ENCODE measurements at places on chromosomes 7 and 10. TPM values are rescaled to one million over a fixed set of nuclear protein-coding genes. Genes with fewer than 3 reads are reported as not detected.

The GBX1 gene
- total RNA-seq = not detected

DNA sequence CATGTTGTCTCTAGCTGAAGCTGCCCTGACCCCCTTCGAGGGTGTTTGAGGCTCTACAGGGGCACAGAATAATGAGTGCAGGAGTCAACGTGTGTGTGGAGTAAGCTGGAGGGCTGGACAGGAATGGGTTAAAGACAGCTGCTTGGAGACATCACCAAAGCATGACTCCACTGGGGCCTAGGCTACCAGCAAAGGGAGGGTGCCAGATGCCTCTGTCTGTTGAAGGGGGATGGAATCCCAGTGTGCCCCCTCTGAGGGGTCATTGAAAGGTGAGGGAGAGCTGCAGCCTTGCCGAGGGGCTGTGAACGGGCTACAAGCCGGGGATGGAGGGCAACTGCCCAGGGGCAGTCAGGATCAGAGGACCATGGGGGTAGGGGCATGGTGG is 51.7 kb upstream of the PODXL start:
- H3K4me3 ChIP-seq = no peak overlapping the region
- H3K36me3 ChIP-seq = no peaks in the 10 kb centered on the region
- peaks cover 2% of the 10 kb centered on the region for H3K27me3 ChIP-seq
- H3K27ac ChIP-seq = no peak overlapping the region
- no peak for DNase-seq
- H3K4me1 ChIP-seq = no peaks in the 10 kb centered on the region

DNA sequence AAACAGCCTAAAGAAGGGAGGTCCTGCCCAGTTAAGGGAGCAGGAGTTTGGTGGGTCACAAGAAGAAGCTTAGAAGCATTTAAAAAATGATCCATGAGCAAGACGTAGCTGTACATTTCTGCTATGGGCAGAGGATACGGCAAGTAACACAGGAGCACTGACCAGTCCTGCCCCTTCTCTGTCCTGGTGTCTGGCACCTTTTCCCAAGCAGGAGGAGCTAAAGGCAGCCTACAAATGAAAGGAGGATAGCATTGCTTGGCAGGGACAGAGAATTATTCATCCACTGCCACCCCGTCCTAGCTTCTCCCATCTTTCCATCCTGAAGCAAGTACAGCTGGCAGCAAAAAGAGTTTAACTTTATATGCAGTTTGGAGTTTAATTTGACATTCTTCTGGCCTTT is 1077.6 kb downstream of the TYW1 start:
- no peaks in the 10 kb centered on the region for H3K27me3 ChIP-seq
- no peak overlapping the region for H3K4me3 ChIP-seq
- no peak overlapping the region for H3K27ac ChIP-seq

GRCh38 chr7:5177060-5177459 is 13.0 kb upstream of the WIPI2 start:
- H3K4me1 ChIP-seq = no peaks in the 10 kb centered on the region
- peaks cover 11% of the 10 kb centered on the region for H3K27me3 ChIP-seq
- no peak overlapping the region for H3K27ac ChIP-seq
- no peaks in the 10 kb centered on the region for H3K36me3 ChIP-seq

- H3K4me1 ChIP-seq = no peaks in the 10 kb centered on the region
- no peak overlapping the region for H3K27ac ChIP-seq
- DNase-seq = no peak
- peaks cover 37% of the 10 kb centered on the region for H3K27me3 ChIP-seq
These were observed 28.6 kb downstream of the KCNH2 start for GRCh38 chr7:150949564-150949963.

DNA sequence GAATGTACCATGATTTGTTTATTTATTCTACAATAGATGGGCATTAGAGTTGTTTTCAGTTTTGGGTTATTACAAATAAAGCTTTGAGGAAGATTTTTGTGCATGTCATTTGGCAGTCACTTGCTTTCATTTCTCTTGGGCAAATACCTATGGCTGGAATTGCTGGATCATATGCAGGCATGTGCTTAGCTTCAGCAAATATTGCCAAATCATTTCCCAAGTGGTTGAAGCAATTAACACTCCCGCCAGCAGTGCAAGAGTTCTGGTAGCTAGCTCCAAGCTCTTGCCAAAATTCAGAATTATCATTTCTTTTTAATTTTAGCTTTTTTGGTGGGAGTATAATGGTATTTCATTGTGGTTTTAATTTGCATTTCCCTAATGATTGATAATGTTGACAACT is 32.9 kb upstream of the PCBD1 start:
- no peak for DNase-seq
- peaks cover 45% of the 10 kb centered on the region for H3K27me3 ChIP-seq
- H3K36me3 ChIP-seq = no peaks in the 10 kb centered on the region
- H3K27ac ChIP-seq = no peak overlapping the region
- H3K4me3 ChIP-seq = no peak overlapping the region
- H3K4me1 ChIP-seq = peaks cover 4% of the 10 kb centered on the region

- H3K36me3 ChIP-seq = peaks cover under 1% of the 10 kb centered on the region
- no peak overlapping the region for H3K4me3 ChIP-seq
- H3K4me1 ChIP-seq = no peaks in the 10 kb centered on the region
- no peak overlapping the region for H3K27ac ChIP-seq
- DNase-seq = no peak
- H3K27me3 ChIP-seq = no peaks in the 10 kb centered on the region
These were observed 10.5 kb downstream of the RPS24 start for GRCh38 chr10:78044179-78044578.

DNA sequence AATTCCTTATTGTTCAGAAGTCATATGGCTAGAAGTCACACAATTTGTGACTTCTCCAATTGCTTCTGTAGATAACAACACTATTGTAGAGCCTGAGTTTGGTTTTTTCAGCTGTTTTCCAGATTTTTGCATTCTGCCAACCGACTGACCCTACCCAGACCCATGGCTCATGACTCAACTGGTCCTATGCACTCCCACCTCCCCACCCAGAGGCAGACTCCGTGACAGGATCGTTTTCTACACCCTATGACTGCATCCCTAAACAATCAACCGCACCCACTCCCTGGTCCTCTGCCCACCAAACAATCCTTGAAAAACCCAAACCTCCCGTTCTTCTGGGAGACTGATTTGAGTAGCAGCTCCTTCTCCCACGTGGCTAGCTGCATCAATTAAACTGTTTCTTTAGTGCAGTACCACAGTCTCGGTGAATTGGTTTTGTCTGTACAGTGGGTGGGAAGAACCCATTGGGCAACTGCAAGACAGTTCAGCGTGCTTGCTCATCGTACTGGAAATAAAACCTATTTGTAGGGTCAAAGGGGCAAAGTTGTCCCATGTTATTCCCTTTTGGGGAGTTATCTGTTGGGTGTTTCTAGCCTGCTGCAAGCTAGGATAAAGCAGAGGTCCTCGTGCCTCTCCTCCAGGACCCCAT is 150.3 kb upstream of the FAM20C start:
- H3K4me3 ChIP-seq = no peak overlapping the region
- peaks cover 36% of the 10 kb centered on the region for H3K27me3 ChIP-seq
- no peaks in the 10 kb centered on the region for H3K36me3 ChIP-seq
- H3K27ac ChIP-seq = no peak overlapping the region
- no peak for DNase-seq
